Activated CD8-positive, alpha-beta T cell treated with anti-CD3 and anti-CD28 coated beads for 36 hours (primary cell): ENCODE measurements at places on chromosomes 4 and X.

GRCh38 chrX:108025954-108026600 is 18.8 kb upstream of the VSIG1 start:
- no peak for DNase-seq

- DNase-seq, result no peak
These were observed 21.6 kb downstream of the CD38 start for GRCh38 chr4:15799701-15800100.

- DNase-seq, result no peak
These were observed 186.2 kb downstream of the PTTG2 start for GRCh38 chr4:38146383-38146782.

DNA sequence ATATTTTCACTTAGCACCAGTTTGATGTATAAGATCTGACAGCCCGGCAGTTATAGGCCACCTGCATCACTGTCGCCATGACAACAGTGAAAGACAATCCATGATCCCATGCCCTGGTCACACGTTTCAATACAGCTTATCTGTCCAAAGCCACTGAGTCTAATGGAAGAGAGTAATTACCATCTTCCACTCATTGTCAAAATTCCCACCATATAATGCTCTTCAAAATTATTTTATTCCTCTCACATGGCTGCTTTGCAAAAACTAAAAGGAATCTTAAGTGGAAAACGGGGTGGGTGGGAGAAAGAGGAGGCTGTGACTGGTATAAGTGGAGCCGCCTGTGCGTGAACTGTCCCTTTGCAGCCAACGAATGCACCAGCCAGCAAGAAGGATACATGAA is 44.2 kb downstream of the MAML3 start:
- no peak for DNase-seq

- no peak for DNase-seq
These were observed 216.0 kb downstream of the RAB28 start for GRCh38 chr4:13268165-13268564.

DNA sequence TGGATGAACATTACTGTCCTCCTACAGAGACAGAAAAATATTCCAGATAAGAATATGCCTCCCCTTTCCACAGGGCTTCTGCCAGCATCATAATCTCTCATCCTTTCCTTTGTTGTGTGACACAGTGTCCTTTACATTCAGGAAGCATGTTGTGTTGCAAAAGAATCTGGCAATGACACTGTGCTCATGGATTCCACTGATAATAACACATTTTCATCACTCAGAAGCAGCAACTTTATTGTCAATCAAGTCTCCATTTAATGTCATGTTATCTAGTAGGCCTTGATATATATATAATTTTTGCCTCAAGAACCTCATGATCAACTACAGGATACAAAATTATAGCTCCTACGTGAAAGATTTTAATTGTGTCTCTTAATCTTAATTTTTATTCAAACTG is 833.9 kb downstream of the FSTL5 start:
- DNase-seq, result no peak

DNA sequence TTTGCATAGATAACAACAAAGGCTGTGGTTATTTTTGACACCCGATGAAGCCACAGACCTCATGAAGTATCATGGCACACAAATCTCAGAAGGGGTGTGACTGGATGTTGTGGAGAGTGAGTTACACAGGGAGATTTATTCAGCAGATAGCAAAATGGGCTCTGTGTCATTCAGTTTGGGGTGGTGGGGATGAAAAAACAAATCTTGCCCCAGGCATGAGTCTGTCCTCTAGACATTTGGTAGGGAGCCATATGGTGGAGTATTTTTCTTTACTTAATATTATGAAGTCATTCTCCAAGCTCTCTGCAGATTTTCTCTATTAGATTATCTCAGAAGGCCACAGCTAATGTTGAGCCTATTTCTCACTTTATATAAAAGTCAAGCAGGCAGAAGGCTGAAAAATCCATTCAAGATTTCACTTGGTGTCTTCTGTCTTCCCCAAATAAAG is 277.1 kb upstream of the TENM3 start:
- no peak for DNase-seq

GRCh38 chrX:69117876-69118526 is 47.3 kb downstream of the PJA1 start:
- no peak for DNase-seq

DNA sequence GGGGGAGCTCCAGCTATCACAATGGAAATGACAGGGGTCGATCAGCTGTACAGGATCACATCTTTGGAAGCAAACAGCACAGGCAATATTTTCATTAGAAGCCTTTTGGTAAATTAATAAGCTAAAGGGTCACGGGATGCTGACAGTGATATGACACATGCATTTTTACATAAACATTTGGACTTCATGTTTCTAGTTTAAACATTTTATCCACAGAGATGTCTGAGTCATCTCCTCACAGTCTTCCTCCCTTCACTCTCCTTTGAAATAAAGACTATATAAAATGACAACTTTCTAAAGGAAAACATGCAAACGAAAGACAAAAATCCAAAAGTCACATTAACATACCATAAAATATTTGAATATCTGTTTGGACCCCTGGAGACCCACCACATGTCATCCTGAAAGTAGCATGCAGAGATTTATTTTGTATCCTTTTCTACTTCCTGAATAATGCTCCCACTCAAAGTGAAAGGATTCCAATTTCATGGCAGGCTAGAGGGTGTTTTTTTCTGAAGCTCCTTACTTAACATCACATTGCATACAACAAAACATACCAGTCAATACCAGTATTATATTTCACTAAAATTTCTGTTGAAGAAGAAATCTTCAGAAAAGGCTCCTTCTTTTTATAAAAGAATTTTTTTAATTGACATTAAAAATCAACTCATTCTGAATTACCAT is 200.1 kb upstream of the PPARGC1A start:
- DNase-seq, result no peak

- no peak for DNase-seq
These were observed 840.8 kb upstream of the HTR2C start for GRCh38 chrX:113743069-113743468.

DNA sequence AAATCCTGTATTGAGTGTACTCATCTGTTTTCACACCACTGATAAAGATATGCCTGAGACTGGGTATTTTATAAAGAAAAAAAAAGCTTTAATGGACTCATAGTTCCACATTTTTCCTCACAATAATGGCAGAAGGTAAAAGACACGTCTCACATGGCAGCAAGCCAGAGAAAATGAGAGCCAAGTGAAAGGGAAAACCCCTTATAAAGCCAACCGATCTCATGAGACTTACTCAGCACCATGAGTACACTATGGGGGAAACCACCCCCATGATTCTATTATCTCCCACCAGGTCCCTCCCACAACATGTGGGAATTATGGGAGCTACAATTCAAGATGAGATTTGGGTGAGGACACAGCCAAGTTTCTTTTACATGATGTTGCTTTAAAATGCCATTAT is 171.9 kb downstream of the GALNTL6 start:
- no peak for DNase-seq

DNA sequence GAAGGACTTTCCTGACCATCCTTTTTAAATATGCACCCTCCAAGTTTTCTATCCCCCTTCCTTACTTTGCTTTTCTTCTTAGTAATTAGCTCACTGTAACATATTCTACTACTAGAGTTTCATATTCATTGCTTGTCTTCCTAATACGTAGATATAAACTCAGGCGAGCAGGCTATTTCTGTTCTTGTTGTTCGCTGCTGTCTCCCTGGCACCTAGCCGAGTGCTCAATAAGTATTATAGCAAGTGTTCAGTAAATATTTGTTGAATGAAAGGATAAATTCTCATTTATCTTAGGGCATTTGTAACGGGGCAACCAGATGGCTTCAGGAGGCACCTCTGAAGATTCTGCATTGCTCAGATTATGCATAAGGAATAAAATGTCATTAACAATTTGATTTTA is 6.8 kb upstream of the RHOH start:
- DNase-seq, result no peak

GRCh38 chr4:169342906-169343564 is 72.3 kb upstream of the SH3RF1 start:
- DNase-seq, result no peak

GRCh38 chr4:56038487-56039162 is 89.9 kb downstream of the CEP135 start:
- DNase-seq, result no peak

DNA sequence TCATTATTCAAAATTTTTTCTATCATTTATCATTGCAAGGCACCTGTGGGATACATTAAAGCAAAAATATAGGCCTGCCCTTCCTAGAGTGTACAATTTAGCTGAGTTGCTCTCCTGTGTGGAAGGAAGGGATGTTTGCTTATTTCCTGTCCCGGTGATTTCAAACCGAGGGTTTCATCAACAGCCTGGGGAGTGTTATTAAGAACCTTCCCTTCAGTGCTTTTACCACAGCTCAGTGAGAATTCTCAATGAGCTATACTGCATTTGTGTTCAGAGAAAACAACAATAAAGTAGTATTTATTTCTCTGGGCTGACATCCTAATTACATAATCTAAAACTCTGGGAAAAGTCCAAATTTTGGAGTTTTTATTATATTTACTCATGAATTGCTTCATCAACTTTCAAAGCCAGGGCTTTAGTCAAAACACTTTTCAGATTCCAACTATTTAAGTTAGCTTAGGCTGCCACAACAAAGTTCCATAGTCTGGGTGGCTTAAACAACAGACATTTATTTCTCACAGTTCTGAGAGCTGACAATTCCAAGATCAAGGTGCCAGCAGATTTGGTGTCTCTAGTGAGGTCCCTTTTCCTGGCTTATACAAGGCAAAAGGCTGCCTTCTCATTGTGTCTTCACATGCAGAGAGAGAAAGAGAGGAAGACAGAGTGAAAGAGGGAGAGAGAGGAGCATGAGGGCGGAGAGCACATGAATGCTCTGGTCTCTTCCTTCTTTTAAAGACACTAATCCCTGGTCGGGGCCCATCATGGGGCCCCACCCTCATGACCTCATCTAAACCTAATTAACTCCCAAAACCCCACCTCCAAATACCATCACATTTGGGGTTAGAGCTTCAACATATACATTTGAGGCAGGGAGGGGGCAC is 62.6 kb downstream of the MMRN1 start:
- no peak for DNase-seq

DNA sequence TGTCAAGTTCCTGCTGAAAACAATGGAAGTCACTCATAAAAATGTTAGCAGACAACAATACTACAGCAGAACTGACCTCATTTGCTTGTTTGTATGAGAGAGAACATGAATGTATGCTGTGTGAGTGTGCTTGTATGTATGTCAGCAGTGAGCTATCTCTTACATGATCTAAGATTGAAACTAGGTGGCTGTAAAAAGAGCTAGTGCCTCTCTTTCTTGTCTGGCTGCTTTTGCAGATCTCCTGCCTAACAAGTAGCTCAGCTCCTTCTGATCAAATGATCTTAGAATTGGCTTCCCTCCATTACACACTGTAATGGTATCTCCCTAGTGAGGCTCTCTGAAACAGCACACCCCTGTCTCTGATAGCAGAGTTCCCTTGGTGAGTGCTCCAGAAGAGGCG is 20.7 kb downstream of the PAK3 start:
- DNase-seq, result no peak

- DNase-seq, result no peak
These were observed 670.1 kb upstream of the EPHA5 start for GRCh38 chr4:66340286-66340893.

- no peak for DNase-seq
These were observed 1938.9 kb upstream of the TENM3 start for GRCh38 chr4:180304321-180304720.

DNA sequence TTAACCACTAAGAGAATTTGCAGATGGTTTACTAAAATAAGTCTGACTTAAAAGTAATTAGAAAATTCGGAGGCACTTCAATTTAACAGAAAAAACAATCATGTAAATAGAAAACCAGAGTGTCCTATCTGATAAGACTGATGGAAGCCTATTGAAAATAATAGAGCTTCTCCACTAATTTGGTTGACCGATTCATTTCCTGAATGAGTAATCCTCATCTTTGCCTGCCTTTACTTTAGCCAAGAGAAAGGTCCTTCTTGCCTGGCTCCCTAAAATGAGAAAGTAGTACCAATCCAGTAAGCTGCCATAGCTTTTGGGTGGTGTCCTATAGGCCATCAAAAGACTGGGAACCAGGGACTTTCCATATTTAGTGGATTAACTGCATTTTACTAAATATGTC is 48.4 kb downstream of the KCNIP4 start:
- no peak for DNase-seq

- no peak for DNase-seq
These were observed 56.5 kb downstream of the PRDM5 start for GRCh38 chr4:120865985-120866384.

DNA sequence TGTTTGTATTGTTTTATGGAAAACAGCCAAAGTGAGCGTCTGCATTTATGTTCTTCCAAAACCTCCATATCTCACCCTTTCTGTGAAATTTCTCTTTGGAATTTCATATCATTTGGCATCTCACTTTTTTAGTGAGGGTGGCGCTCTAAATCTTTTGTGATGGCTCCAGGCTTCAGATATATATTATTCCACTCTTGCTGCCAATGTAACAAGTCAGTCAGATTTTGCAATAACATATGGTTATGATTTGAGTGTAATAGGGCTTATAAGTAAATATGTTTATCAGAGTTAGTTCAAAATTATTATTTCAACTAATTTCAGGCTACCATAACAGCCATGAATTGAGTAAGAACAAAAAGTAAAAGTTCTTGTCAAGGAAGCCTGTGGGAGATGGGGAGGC is 314.7 kb downstream of the PDGFC start:
- DNase-seq, result no peak

- DNase-seq, result peak; percentile 9
These were observed 146.2 kb upstream of the JADE1 start for GRCh38 chr4:128663325-128663724.

DNA sequence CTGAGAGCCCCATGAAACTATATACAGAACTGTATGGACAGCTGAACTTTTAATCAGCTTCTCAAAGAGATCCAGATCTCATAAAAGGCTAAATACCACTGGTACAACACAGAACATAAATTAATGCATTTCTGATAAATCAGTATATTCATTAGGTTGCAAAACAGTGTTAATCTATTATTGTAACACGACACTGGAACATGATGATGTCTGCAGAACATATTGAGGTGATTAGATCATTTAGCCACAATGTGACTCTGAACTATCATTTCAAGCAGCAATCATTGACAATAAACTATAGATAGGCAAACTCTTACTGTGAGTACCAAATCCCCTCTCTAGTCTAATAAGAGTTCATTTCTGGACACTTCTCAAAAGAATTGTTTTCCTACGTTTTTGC is 50.3 kb downstream of the GASK1B start:
- no peak for DNase-seq

DNA sequence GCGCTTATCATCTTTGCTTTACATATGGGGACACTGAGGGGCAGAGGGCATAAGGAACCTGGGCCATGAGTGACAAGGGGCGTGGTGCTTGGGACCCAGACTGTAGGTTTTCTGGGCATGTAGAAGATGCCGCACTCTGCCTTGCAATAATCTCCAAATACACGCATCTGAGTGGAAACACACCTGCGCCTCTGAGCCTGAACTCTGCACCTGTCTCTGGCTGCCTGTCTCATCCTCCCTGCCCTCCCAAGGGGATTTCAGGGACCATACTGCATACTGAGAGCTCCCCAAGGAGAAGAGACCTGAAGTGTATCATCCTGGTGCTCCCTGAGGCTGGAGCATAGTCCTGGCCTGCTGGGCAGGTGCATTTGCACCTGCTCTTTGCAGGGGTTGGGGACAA is 34.7 kb upstream of the ASMTL start:
- DNase-seq, result no peak
